ENCODE measurements at places on chromosomes 5 and 9. TPM values are rescaled to one million over a fixed set of nuclear protein-coding genes. Genes with fewer than 3 reads are reported as not detected.

DNA sequence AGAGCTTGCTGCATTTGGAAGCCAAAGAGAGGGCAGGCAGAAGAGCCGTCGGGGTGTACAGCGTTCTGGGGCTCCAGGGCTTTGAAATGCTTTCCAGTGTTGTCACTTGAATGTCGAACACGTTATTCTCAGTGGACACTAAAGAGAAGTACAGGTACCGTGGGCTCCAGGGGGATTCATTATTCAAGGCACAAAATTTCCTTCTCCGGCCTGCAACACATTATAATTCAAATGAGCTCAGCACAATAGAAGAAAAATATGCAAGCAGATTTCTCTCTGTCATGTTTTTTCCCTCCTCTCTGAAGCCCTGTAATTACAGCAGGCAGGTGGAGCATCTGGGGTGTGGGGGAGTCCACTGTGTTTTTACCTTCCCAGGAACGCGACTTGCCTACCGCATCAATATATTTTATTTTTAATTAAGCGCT lies 293.1 kb downstream of the ZSWIM6 start:
- DNase-seq, result no peak

GRCh38 chr9:127873223-127873691 lies 4.2 kb downstream of the AK1 start:
- no peak for DNase-seq

SARDH gene
- total RNA-seq, result 5.6 TPM

- no peak for DNase-seq
These were observed 195.0 kb downstream of the MAPKAP1 start for GRCh38 chr9:125511789-125512660.

GRCh38 chr5:135993880-135994636 lies 34.7 kb upstream of the TGFBI start:
- DNase-seq, result no peak
